ENCODE measurements at places on chromosomes 12 and 14.
A peak's percentile ranks its signal among the peaks of the same experiment; 100 is the strongest.

GRCh38 chr12:116183741-116184141 lies 93.8 kb downstream of the MED13L start:
- no peak for DNase-seq

DNA sequence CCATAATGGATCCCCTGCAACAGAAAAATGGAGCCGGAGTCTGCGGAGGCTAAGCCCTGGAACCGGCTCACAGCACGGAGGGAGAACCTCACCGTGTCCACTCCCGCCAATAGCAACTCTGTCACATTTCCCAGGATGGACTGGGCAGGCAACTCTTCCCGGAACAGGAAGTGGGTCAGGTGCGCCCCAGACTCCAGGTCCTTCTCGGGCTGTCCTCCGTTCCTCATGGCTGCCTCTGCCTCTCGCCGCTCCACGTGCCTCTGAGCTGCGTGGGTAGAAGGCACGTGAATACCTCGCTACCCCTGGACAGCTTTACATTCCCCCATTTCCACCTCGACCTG lies 2.2 kb downstream of the CYP27B1 start:
- DNase-seq, result no peak

DNA sequence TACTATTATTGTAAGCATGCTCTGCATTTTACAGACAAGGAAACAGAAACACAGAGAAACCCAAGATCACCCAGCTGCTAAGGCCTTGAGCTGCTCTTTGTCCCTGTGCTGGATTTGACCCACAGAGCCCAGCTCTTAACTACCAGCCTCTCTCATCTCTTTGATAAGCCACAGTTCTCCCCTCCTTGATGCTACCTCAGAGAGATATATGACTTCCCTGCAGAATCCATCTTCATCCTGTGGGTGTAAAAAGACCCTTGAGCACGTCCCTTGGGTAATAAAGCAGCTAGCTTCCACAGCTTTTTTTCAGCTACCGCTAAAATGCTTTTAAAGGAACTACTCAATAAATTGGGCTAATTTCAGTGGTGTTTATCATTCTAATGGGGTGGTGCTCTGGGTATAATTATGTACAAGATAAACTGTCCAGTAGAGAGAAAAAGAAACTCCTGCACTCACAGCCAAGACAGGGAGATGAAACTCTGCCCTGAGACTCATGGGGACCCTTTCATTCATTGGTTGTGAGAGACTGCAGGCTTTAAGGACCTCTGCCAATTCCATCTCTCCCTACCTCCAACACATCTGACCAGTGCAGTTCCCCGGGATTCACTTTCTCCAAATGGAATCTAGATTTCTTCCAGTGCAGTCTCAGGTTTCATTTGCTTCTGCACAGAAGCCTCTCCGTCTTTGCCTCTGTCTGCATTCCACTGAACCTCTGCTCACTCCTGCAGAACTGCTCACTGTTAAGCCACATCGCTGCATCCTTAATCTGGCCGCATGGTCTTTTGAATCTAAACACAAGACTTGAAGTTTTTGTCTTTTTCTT lies 24.7 kb upstream of the NTF3 start:
- no peak for DNase-seq

GRCh38 chr14:61385002-61385685 lies 63.8 kb downstream of the PRKCH start:
- no peak for DNase-seq

- DNase-seq, result no peak
Observed at GRCh38 chr12:75525263-75525662, 13.9 kb upstream of the KRR1 start.

DNA sequence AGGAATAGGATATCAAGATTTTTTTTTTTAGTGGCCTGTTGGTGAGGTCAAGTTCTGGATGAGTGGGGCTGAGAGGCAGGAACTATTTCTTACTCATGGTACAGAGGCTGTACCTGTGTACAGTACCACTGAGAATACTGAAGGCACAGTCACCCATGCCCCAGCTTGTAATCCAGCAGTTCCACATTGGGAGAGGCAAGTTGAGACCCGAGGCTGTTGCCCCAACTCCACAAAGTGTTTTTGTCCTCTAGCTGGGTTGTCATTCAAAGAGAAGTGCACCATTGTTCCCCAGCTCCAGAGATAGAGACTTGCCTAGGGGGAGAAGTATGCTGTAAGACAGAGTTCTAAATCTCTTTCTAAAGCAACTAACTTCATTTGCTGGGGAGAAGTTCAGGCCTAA lies 38.7 kb downstream of the ARID2 start:
- DNase-seq, result no peak

DNA sequence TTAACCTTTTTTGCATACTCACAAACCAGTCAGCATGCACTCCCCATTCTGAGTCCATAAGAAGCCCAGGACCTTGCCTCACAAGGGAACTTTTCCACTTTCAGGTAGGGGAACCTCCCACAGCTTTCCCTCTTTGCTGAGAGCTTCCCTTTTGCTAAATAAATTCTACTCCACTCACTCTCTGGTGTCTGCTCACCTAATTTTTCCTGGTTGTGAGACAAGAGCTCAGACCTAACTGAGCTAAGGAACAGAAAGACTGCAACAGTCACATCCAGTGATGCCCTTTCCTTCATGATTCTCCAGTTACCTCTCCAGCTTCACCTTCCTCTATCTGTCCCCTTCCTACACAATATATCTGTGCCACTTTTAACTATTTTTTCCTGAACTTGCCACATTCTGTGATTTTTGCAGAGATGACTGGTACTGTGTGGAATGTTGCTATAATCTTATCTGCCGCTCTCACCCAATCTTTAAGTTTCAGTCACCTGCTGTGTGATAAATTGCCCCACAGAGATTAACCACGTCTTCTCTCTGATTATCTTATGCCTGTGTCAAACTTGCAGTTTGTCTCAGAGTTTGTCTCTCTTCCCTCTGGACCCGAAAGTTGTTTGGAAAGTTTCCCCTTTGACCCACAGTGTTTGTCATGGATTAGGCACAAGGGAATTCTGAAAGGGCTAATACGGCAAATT lies 737.1 kb upstream of the FLRT2 start:
- no peak for DNase-seq

- DNase-seq, result no peak
Observed at GRCh38 chr12:1884651-1885050, 33.8 kb downstream of the CACNA2D4 start.

- no peak for DNase-seq
Observed at GRCh38 chr14:36755756-36756155, 94.1 kb downstream of the PAX9 start.

DNA sequence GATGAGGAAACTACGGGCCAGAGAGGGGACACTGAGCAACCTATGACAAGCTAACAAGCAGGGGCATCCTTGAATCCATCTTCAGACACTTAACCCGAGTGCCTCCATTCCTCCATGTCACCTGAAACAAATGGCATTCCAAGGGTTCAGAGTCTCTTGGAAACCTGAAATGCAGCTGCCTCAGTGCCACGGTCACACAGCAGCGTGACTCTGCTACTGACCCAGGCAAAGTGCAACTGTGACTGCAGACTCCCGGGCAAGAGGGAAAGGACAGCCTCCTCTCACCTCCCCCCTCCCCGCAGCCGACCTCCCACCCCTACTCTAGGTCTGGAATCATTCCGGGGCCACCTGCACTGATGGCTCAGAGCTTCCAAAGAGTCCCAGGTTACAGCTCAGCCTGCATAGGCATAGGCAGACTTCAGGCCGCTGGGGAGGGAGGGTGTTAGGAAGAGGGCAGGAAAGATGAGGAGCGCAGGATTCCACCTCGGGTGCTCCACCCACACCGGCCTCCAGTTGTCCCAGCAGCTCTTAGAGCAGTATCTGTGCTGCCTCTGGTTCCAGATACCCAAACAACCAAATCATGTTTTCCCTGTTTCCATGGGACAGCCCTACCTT lies 53.2 kb downstream of the KCNK10 start:
- no peak for DNase-seq

DNA sequence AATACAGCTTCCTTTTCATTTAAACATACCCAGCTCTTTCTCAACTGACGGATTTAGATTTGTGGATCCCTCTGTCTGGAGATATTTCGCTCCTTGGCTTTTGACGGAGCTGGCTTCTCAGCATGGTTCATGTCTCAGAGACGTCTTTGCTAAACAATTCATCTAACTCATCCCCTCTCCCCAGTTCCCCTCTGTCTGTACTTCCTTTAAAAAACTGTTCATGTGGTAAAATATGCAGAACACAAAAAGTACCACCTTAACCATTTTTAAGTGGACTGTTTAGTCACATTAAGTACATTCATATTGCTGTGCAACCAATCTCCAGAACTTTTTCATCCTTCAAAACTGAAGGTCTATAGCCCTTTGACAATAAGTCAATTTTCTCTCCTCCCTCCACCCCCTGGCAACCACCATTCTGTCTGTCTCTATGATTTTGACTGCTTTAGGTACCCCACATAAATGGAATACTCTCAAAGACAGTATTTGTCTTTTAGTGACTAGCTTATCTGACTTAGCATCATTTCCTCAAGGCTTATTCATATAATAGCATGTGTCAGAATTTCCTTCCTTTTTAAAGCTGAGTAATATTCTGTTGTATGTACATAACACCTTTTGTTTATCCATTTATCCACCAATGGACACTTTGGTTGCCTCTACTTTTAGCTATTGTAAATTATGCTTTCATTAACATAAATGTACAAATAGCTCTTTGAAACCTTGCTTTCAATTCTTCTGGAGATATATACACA lies 399.8 kb upstream of the SOX5 start:
- no peak for DNase-seq

- no peak for DNase-seq
Observed at GRCh38 chr14:67459336-67459735, 29.2 kb downstream of the TMEM229B start.

- DNase-seq, result peak; percentile 82
Observed at GRCh38 chr14:91367173-91368171, 50.1 kb downstream of the CCDC88C start.

DNA sequence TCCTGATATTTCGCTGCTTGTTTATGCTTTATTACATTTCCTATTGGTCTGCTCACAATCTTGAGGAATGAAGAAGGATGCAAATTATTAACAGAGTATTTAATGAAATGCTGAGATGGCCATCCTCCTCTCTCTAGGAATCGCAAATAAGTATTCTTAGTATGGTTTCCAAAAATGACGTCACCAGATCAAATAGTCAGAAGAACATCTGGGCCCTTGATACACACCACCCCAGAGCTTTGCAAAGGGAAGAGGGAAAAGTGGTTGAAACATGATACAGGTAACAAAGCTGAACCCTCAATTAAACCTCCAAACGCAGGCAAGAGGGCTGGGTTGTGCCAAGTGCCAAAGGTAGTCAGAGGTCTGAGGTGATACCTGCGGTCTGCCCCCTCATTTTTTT lies 107.3 kb downstream of the BCL11B start:
- no peak for DNase-seq

GRCh38 chr12:19916196-19916753 lies 452.1 kb upstream of the PDE3A start:
- no peak for DNase-seq

GRCh38 chr14:60721326-60722106 lies 2.6 kb downstream of the SIX4 start:
- DNase-seq, result no peak

DNA sequence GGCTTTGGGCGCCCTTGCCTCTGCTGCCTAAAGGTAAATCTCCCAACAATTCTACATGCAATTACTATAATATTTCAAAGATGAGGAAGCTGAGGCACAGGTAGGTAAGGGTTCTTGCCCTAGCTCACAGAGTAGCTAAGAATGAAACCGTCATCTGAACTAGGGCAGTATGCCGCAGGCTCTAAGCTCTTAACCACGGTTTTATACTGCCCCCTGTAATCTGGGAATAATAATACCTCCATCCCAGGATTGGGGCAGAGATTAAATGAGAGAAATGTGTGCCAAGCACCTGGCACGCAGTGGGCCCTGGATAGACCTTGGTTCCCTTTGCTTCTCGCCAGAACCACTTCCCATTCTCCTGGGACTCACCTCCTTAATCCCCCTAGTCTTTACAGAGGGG lies 1.5 kb upstream of the HRK start:
- no peak for DNase-seq

- no peak for DNase-seq
Observed at GRCh38 chr12:50160643-50161042, 6.5 kb downstream of the CERS5 start.

- no peak for DNase-seq
Observed at GRCh38 chr14:76811561-76811960, 1.1 kb downstream of the ANGEL1 start.

DNA sequence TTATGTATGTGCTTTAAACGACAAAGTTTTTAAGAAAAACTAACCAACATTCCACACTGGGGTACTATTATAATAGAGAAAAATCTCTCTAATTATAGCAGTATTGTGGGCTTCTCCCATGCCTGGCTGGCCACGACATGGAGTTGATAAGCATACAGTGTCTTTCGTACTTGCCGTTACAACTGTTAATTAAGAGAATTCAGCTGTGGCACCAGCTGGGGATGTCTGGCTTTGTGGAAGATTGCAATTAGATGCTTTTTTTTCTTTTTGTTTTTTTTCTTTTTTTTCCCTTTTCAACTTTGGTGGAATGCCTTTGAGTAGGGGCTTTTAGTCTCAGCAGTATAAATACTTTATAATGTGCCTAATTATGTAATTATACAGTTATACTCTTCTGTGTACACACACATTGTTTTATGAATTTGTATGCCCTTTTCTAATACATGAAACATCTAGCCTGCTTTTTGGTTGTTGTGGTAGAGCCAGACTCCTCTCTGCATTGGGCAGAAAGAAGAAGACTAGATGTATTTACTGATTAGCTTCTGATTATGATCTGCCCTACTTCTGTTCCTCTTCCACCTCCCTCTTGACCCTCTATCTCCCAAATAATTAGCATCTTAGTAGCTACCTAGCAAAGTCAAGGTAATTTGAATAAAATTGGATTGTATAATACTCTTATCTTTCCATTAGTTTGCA lies 76.4 kb downstream of the SUSD6 start:
- no peak for DNase-seq

Data from GM12878 (cell line).